NAMALWA (cell line): ENCODE measurements at places on chromosomes 5 and 9.

DNA sequence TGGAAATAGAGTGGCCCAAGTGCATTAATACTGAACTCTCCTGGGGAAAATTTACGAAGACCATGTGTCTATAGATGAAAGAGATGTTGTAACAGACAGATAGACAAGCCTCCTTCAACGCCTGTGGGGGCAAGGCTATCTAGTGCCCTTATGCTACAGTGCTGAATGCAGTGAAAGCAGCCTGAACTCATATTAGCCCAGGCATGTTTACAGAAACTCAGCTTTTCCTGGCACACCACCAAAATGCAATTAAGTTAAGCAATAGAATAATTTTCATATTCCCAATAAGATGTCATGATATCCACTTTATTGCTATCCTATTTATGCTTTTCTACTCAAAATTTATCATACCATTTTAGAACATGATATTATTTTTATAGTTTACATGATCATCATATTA, 277.0 kb downstream of the DIRAS2 start:
- DNase-seq: no peak

GRCh38 chr5:169494941-169495548, 88.5 kb upstream of the SPDL1 start:
- no peak for DNase-seq

GRCh38 chr5:1724822-1725602, 74.6 kb downstream of the MRPL36 start:
- no peak for DNase-seq

DNA sequence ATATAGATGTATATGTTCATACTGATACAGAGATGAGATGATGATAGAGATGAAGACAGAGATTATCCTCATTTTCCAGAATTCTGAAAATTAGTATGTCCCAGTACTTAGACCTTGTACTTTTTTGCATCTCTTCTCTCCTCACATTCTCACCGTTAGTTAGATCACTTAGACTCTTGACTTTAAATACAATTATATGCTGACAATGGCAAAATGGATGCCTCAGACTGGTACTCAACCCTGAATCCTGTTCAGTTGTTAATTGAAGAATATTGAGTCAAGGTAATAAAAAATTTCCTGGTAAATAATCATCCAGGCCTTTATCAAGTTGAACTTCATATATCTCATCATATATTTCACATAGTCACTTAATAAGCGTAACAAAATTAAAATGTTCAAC, 505.4 kb downstream of the EFNA5 start:
- no peak for DNase-seq

DNA sequence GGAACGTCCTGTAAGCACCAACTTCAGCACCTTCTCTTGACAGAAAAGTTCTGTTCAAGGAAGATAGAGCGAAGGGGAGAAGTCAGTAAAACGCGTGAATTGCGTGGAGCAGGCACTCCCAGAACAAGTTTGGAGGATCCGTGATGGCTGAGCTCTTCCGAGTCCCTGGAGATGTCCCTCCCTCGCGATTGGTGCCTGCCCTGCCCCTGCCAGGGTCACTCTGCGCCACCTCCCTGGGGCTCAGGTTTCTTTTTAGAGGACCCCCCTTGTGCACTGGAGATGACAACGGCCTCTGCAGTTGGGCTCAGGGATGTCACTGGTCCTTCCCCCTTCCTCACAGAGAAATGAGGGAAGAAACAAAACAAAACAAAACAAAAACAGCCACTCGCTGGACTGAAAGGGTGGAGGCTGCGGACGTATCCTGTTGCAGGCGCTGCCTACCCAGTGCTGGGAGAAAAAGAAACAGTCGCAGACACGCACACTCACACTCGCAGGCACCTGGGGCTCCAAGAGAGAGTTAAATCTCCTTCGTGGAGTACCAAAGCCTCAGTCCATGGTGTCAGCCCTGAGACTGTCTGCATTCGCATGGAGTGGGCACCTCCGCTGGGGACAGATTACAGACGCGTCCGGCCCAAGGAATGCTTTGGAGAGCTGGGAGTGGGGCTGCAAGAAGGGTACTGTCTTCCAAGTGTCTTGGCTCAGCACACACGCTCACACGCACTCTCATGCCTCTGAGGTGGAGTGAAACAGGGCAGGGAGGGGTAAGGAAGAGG, 512.7 kb downstream of the SLCO4C1 start:
- DNase-seq: no peak

DNA sequence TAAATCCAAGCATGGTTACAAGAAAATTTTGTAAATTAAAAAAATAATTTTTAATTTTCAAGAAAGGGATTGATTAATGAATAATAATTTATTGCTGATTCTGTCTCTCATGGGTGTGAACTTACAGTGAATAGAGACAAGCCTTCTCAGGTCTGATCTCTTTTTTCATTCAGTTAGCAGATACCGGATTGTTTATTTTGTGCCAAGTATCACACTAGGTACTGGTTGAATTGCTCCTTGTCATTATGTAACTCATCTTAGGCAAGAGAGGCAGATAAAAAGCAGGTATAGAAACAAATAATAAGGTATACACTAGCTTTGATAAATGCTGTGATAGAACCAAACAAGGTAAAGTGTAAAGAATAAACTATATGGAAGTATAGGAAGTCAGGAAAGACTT, 283.3 kb downstream of the PJA2 start:
- no peak for DNase-seq
